ENCODE measurements at places on chromosomes 1 and 21.

DNA sequence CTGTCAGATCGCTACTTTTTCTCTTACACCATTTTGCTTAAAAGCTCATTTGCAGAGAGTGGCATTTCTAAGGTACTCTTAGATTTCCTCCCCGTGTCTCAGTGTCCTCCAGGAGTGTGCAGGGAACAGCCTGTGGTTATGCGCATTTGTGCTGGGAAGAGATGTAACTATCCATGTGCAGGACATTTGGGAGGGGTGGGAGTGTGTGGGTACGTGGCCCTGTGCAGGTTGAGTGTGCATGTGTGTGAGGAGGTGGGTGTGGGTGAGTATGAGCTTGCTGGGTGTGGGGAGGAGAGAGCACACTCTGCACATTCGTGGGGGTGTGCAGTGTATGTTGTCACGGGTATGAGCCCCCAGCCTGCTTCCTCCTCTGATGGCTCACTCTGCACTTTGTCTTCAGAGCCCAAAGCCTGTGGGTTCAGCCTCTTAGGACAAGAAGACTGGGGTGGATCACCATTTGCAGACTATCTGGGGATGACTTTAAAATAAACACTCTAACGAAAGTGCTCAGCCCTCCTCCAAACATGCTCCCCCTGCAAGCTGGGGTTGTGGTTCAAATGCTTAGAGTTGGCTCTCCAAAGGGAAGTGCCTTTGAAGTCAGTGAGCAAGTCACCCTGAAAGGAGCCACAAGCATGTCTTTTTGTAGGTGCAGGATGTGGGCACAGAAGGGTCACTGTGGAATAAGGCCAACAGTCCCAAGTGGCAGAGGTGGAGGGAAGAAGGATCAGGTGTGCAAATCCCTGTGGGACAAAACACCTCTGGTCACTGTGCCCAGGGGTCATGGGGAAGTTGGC lies 295.4 kb downstream of the RRAGC start:
- DNase-seq = no peak

- peak; percentile 45 for DNase-seq
Measured at GRCh38 chr1:112501810-112502641, 6.7 kb upstream of the WNT2B start.

GRCh38 chr1:201411292-201411691 lies 10.2 kb downstream of the TNNI1 start:
- no peak for DNase-seq

GRCh38 chr1:221117548-221117951 lies 238.3 kb downstream of the HLX start:
- peak; percentile 10 for DNase-seq

- peak; percentile 35 for DNase-seq
Measured at GRCh38 chr1:151989211-151989862, 4.3 kb downstream of the S100A10 start.

GRCh38 chr1:184504955-184505338 lies 118.1 kb downstream of the C1orf21 start:
- no peak for DNase-seq

- DNase-seq = no peak
Measured at GRCh38 chr1:67883069-67883468, 49.8 kb upstream of the GNG12 start.

DNA sequence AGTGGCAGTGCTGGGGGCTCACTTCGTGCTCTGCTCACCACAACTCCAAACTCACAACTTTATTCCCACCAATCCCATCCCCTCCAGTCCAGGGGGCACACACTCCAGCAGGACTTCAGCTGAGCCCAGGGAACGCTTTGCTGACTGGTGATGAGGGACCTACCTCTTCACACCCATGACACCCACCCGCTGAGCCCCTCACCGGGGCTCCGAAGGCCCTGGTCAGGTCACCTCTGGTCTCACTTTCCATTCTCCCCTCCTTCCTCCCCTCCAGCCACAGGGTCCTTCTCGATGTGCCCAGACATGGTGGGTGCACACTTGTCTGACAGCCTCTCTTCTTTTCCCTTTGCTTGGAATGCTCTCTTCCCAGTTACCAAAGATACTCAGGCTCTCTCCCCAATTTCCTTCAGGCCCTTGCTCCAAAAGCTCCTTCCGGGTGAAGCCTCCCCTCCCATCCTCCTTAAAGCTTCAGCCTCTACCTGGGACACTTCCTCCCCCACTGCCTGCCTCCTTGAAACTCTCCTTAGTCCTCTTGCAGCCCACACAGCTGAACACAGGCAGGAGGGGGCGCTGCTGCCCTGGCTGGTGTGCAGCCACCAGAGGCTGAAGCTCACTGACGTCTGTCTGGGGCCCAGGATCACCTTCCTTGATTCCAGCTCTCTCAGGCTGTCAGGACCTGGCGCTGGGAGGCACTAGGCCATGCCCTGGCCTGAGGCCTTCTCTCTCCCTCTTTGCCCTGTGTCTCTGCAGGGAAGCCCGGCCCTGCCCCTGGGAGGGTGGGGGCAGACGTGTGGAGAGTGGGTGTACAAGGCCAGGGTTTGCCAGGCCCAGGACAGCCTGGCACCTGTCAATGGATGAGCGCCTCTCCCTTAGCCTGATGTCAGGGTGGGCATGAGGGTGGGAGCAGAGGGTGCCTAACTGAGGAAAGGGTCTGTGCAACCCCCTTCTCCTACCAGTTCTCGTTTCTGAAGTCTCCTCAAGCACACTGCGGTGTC lies 1.6 kb downstream of the KCNE1 start:
- peak; percentile 62 for DNase-seq

DNA sequence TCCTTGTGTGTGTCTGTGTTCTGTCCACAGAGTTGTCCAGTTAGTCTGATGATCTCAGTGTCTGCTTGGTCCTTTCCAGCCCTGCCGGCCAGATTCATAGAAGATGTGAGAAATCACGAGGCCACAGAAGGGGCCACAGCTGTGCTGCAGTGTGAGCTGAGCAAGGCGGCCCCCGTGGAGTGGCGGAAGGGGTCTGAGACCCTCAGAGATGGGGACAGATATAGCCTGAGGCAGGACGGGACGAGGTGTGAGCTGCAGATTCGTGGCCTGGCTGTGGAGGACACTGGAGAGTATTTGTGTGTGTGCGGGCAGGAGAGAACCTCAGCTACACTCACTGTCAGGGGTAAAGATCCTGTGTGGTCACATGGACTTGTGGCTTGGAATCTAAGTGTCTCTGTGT lies 95.8 kb downstream of the OBSCN start:
- DNase-seq = no peak

DNA sequence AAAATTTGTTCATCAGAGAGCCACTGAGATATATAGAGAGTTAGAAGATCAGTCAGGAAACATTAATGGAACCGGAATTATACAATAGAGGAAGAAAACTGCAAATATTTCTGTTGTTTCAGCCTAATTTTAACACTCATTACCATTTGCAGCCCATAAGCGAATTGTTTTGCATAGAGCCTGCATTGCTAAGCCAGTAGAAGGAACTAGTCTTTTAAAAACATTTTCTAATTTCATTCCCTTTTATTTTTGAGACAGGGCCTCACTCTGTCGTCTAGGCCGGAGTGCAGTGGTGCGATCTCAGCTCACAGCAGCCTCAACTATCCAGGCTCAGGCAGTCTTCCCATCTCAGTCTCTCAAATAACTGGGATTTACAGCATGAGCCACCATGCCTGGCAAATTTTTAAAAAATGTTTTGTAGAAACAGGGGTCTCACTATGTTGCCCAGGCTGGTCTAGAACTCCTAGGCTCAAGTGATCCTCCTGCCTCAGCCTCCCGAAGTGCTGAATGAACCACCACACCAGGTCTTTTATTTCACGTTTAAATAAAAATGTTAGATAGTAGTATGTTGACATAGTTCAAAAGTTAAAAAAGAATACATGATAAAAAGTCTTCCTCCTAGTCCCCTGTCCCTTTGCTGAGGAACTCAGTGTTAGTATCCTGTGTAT lies 25.3 kb downstream of the MPZL1 start:
- DNase-seq = no peak

DNA sequence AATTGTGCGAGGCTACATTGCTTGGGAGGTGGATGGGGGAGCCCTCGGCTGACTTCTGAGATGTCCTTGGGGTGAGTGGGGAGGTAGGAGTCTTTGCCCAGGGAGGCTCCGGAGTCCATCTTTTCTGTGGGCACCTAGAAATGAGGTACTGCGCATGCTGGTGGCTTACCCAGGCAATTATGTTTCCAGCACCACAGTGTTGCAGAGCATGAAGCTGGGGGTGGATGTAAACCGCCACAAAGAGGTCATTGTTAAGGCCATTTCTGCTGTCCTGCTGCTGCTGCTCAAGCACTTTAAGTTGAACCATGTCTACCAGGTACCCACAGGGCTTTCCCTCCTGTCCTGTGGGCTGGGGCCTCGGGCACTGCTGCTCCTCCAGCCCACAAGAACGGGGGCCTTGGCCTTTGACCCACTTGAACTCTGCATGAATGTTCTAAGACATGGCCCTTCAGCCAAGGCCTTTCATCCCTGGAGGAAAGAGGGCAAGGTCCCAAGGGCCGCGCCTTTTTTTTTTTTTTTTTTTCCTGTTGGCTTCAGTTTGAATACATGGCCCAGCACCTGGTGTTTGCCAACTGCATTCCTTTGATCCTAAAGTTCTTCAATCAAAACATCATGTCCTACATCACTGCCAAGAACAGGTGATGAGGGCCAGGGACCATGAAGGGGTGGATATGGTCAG lies 14.6 kb downstream of the STRIP1 start:
- DNase-seq = no peak

- DNase-seq = no peak
Measured at GRCh38 chr1:237875291-237875690, 15.4 kb downstream of the ZP4 start.

GRCh38 chr1:20058531-20058930 lies 11.5 kb upstream of the PLA2G5 start:
- no peak for DNase-seq

DNA sequence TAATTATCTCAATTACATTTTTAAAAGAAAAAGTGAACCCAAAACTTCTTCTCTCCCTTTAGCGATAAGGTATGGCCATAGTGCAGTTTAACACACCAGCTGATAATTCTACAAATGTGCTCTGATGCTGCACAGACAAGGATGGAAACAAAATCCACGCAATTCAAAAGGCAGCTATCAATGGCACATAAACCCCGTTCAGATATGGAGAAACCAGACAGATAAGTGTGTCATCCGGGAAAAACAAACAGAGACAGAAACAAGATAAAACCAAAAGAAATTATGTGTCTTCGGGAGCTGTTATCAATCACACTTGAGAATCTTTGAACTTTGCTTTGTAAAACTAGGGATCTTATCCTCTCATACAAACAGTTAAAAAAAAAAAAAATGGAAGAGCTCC lies 73.6 kb downstream of the SIPA1L2 start:
- DNase-seq = no peak

DNA sequence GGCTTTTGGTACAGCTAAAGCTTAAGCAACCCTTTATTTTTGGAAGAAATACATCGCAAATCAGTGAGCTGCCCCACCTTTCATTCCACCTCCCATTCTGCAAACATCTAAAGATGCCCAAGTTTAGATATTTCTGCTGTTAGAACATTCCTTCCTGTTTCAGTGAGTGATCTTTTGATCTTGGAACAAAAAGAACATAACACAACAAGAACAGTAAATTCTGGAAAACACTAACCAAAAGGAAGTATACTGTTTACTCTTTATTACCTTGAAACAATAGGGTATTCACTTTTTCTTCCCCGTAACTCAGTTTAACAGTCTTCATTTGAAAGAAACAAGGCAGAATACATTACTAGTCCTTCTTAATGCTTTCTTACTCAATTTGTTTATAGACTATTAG lies 40.6 kb downstream of the HNRNPR start:
- DNase-seq = no peak

GRCh38 chr1:116415200-116415698 lies 42.2 kb downstream of the ATP1A1 start:
- no peak for DNase-seq

GRCh38 chr1:212700892-212701819 lies 1.5 kb upstream of the BATF3 start:
- DNase-seq = peak; percentile 57

DNA sequence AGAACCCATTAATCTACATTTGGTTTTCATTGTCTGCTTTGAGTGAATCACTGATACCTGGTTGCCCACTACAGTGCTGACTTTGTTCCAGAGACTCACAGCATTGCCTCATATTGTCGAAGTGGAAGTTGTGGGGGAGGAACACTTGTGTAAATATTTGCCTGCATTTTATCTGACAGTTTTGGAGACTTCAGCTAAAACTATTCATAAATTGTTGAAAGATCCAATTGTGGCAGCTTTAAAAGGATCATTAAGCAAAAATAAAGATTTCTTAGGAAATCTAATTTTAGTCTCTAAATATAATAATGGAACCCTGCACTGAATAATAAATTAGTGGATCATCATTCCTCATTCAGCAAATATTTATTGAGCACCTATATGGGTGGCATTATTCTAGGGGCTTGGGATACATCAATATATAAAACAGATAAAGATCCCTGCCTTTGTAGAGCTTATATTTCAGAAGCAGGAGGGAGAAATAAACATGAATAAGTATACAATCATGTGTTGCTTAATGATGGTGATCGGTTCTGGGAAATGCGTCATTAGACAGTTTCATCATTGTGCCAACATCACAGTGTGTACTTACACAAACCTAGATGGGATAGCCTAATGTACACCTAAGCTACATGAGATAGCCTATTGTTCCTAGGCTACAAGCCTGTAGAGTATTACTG lies 73.5 kb downstream of the OSBPL9 start:
- no peak for DNase-seq

DNA sequence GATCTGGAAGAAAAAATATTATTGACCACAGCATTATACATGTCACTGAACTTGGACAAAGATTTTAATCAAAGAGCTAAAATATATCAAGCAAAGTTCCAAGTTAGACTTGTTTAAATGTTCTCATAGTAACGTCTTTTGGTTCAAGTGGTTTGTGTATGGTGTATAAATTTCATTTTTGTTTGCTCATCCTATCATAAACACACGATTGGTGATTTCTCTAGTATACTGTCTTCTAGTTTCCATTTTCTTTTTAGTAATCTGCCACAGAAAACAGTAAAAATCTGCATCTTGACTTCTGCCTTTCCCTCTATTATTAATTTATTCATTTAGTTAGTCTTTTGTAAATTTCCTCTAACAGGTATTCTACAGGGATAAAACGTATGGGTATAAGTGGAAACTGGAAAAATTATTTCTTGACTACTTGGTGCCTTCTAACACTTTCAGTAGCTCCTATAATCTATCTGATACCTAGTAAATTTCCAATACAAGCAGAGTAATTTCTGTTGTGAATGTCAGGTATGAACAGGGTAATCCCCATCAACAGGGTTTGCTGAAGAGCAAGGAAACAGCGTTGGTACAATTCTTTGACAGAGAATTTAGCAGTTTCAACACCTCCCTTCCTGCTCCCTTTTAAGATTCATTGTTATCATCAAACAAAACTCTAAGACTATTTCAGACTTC lies 268.0 kb downstream of the PTPRC start:
- no peak for DNase-seq

GRCh38 chr21:45303091-45303615 lies 15.5 kb upstream of the POFUT2 start:
- no peak for DNase-seq

DNA sequence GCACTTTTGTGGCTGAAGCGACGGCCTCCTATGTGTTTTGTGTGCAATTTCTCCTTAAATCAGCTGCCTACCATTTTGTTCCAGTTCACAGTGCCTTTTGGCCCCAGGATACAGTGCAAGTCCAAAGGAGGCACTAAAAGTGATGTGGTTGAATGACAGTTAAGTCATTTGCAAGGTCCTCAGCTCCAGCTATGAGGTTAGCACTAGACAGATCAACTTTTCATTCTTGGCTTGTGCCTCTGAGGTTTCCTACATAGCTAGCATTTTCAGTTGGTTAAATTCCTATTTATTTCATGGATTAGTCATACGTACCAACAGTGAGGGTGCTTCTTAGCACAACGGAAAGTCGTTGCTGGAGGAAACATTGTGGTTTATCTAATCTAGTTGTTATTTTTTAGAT lies 59.3 kb upstream of the NTPCR start:
- no peak for DNase-seq

GRCh38 chr1:59079434-59080140 lies 217.3 kb upstream of the FGGY start:
- DNase-seq = no peak
